CD4-positive, alpha-beta T cell treated with Interleukin-17A for 1 hour (primary cell): ENCODE measurements at places on chromosomes 7 and 10.
A peak's percentile ranks its signal among the peaks of the same experiment; 100 is the strongest.

- no peak for DNase-seq
Measured at GRCh38 chr10:9009505-9009904, 955.0 kb downstream of the GATA3 start.

- DNase-seq, result no peak
Measured at GRCh38 chr10:86506499-86506898, 15.1 kb downstream of the WAPL start.

GRCh38 chr7:81752318-81752714 lies 17.5 kb downstream of the HGF start:
- no peak for DNase-seq

GRCh38 chr7:47639495-47640110 lies 57.7 kb upstream of the TNS3 start:
- no peak for DNase-seq

GRCh38 chr7:125122173-125122572 lies 192.5 kb upstream of the POT1 start:
- DNase-seq, result no peak

- no peak for DNase-seq
Measured at GRCh38 chr10:54985732-54986131, 184.7 kb upstream of the PCDH15 start.

DNA sequence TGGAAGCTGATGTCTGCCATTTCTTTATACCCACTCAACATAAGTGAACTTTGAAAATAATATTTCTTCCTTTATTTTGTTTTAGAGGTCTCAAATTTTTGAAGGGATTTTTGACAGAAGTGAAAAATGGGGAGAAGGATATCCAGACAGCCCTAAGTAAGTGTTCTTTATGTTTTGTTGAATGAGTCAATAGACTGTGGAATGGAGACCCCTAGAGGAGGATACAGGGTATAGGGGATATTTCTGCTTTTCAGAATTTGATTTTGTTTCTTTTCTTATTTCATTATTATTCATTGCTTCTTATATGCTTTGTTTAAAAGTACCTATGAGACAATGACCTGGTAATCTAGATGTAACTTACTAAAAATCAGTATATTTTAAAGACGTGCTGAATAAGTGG lies 34.4 kb downstream of the PLEKHA8 start:
- DNase-seq, result peak; percentile 32

- DNase-seq, result no peak
Measured at GRCh38 chr7:100959894-100960293, 9.5 kb upstream of the MUC12 start.

DNA sequence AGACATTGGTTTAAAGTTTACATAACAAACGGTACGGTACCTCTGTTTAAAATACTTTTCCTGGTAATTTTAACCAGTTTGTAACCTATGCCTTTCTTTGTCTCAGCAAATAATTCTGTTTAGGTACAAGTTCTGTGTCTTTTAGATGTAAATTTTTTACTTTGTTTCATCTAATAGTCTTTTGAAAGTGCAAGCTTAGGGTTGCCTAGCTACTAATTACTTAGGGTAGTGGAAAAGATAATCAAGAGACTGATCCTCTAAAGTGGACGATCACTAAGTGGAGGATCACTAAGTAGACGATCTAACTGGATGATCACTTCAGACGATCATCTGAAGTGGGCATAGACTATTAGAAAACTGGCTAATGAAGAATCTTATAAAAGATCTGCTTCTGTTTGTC lies 16.1 kb upstream of the FKBP9 start:
- DNase-seq, result no peak

DNA sequence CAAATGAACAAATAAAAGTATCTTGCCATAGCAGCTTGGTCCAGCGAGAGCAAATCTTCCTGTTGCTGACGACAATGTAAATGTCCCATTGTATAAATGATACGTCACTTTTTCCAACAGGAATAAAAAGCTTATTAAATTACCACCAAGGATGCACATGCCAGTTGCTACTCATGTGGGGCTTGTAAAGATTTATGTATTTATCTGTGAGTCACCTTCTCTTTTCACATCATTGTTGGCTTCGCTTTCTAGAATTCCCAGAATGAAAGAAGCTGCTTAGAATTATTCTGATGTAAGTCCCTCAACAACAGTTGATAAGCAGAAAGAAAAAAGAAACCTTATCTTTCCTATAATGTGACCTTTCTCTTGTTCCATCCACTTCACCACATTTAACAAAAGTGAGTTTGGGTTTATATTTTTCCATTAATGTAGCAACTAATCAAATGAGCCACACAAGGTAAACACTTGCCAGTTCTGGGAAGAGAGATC lies 22.4 kb downstream of the DNAJC12 start:
- DNase-seq, result no peak

GRCh38 chr10:113739031-113739430 lies 12.5 kb upstream of the PLEKHS1 start:
- DNase-seq, result no peak

GRCh38 chr7:108122181-108122580 lies 8.0 kb downstream of the LAMB4 start:
- DNase-seq, result no peak

DNA sequence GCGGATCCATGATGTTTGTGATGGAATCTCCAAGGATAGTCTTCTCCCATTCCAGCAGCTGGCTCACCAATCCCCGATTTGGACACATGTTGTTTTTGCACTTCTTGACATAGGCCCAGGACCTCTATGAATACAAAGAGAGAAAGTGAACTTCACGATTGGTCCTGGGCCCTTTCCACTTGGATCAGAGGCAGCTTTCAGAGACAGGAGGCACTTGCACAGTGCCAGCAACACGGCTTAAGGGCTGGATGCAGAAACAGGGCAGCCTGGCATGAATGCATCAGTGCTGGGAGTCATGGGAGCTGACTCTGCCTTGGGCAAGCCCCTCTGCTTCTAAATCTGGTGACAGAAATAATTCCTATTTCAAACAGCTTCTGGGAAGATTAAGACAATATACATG lies 2.1 kb upstream of the TMEM120A start:
- no peak for DNase-seq

DNA sequence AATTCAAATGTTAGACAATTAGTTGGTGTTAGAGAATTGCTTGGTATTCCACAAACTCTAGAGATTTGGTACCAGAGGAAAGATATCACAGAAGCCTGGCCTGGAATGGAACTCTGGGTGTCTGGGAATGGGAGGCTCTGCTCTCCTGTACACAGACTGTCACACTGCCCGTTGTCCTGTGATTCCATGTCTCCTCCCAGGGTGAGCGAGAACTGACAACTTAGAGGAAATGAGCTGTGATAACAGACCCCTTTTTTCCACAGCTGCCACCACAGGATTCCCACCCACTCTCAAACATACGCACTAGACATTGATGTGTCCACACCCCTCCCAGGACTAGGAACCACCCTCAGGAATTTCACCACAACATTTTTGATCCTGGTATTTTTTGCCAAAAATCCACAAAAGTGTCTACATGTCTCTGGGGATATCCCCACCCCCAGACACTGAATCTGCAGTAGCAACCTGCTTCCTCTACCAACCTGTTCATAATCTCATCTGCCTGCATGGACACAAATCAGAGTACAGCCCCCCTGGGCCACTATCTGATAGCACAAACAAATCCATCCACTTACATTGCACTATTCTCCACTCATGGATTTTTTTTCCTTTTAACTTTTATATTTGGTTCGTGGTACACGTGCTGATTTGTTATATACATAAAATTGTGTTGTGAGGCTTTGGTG lies 4.7 kb downstream of the ZNF273 start:
- DNase-seq, result no peak

GRCh38 chr10:62582804-62583208 lies 208.6 kb downstream of the ZNF365 start:
- DNase-seq, result no peak

DNA sequence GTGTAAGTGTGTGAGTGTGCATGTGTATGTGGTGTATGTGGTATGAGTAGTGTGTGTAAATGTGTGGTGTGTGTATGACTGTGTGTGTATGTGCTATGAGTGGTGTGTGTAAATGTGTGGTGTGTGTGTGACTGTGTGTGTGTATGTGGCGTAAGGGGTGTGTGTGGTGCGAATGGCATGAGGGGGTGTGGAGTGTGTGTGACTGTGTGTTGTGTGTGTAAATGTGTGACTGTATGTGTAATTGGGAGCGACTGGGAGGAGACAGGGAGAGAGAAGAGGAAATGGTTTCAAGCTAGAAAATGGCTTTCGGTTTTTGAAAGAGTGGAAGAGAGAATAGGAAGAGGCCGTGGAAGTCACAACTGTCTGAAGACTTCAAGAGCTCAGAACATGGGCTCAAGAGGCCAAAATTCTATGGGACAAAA lies 23.6 kb upstream of the GATAD1 start:
- DNase-seq, result no peak

- DNase-seq, result no peak
Measured at GRCh38 chr10:110944792-110945396, 25.5 kb downstream of the SHOC2 start.

- DNase-seq, result no peak
Measured at GRCh38 chr10:78365694-78366093, 332.0 kb downstream of the RPS24 start.

- no peak for DNase-seq
Measured at GRCh38 chr7:103640031-103640779, 194.2 kb upstream of the SLC26A5 start.

DNA sequence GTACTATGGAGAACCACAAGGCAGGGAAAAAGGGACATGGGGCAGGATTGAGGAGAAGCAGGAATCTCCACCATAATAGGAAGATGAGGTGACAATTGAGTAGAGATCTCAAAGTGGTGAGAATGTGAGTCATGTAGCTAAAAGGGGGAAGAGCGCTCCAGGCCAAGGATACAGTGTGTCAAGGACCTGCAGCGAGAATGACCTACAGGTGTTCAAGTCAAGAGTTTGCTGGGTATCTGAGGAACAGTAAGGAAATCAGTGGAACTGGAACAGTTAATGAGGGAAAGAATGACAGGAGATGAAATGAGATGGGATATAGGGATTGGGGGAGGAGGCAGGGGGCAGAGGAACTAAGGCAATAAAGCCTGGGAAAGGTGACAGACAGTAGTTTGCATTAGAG lies 33.6 kb downstream of the SFR1 start:
- DNase-seq, result no peak

DNA sequence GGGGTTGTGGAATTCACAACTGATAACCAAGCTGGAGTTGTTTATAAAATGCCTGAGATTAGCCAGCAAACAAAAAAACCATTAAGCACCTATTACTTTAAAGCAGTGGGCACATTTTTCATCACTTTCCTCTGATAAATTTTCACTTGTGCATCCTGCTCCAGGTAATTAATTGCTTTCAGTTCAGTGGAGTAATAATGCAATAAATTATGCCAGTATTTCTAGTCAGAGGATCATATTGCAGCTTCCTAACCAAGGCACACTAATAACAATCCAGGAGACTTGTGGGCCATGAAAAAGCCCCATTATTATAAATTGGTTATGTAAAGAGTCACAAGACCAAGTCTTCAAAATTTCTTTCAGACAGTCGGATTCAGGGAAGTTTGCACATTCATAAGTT lies 193.2 kb downstream of the LRMDA start:
- DNase-seq, result no peak

GRCh38 chr10:64502936-64503335 lies 981.7 kb downstream of the REEP3 start:
- DNase-seq, result no peak

GRCh38 chr10:28730031-28730778 lies 52.9 kb downstream of the BAMBI start:
- DNase-seq, result no peak

- no peak for DNase-seq
Measured at GRCh38 chr7:65968256-65969185, 13.5 kb downstream of the GUSB start.

DNA sequence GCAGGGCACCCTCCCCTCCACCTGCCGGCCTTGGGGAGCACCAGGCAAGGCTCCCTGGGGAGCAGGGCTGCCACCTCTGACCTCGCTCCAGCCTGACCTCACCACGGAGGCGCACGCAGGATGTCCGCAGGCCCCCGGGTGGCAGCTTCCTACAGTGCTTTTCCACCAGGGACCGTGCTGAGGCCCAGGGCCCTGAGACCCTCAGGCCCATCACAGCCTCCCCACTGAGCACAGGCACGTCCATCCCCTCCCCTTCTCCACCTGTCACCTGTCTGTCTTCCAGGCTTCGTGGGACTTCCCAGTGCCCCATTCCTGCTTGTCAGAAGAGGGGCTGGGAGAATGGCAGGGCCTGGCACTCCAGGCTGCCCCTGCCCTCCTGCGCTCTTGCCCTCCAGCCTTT lies 90.1 kb downstream of the LHPP start:
- no peak for DNase-seq

DNA sequence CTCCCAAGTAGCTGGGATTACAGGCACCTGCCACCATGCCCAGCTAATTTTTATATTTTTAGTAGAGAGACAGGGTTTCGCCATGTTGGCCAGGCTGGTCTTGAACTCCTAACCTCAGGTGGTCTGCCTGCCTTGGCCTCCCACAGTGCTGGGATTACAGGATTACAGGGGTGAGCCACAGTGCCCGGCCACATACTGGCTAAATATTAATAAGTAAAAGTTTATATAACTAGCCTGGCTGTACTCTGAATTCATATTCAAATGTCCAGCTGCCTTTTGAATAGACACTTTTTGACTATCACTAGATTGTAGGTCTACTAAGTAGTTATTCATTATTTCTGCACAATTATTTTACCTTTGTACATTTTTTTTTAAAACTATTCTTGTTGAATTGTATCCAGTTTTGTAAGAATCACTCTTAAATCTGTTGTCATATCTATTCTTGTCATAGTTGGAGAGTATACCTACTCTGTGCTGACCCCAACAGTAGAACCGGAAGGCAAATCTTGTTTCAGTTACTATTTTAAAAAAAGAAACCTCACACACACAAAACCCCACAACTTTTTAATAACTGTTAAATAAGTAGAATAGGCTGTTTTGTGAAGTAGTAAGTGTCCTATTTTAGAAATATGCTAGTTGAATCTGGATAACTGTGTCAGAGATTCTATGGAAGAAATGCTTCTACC lies 29.6 kb downstream of the MINPP1 start:
- DNase-seq, result no peak

- DNase-seq, result no peak
Measured at GRCh38 chr7:124257638-124258308, 224.9 kb upstream of the TMEM229A start.

GRCh38 chr7:47640265-47640664 lies 58.4 kb upstream of the TNS3 start:
- no peak for DNase-seq

DNA sequence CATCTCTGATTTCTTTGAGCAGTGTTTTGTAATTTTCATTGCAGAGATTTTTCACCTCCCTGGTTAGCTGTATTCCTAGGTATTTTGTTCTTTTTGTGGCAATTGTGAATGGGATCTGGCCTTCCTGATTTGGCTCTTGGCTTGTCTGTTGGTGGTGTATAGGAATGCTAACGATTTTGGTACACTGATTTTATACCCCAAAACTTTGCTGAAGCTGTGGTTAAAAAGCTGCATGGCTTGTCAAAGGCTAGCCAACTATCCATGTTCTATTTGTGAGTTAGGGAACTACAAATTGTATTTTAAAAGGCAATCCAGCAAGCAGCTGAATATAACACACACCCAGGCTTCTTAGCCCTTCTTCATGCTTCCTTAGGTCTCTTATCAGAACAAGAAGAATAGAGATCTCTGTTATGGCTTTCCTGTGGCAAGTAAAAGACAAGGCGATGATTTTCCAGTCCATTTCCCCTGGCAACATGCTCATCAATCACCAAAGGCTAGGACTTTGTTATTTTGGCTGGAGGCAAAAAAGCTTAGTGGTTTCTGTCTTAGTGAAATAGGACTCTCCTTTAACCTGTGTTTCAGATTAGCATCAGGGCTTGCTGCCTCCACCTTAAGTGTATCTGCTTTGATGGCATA lies 77.5 kb downstream of the CDK6 start:
- no peak for DNase-seq
